ENCODE measurements at places on chromosomes 7 and 10. TPM values are rescaled to one million over a fixed set of nuclear protein-coding genes. Genes with fewer than 3 reads are reported as not detected.

The HGF gene
- total RNA-seq = 285 TPM

The HERC4 gene
- 24.7 TPM for total RNA-seq

The SLC13A4 gene
- total RNA-seq = not detected

The TMEM270 gene
- not detected for total RNA-seq

The ASB10 gene
- not detected for total RNA-seq

The BICC1 gene
- total RNA-seq = 105 TPM

The GIMAP4 gene
- total RNA-seq = 0.54 TPM

The OR2A42 gene
- total RNA-seq = not detected

The ANXA8L1 gene
- not detected for total RNA-seq

The NACAD gene
- 1.7 TPM for total RNA-seq

The FRMPD2 gene
- not detected for total RNA-seq

The CNPY1 gene
- total RNA-seq = not detected

The KCP gene
- total RNA-seq = not detected

The ADAMTS14 gene
- 0.50 TPM for total RNA-seq

The FFAR4 gene
- not detected for total RNA-seq

The ZNF248 gene
- 5.6 TPM for total RNA-seq

The AS3MT gene
- total RNA-seq = not detected

The GFRA1 gene
- 0.68 TPM for total RNA-seq

The PDE1C gene
- total RNA-seq = 11.1 TPM

The GARIN1A gene
- 0.19 TPM for total RNA-seq

The ZNF680 gene
- 17.3 TPM for total RNA-seq

The NDUFA5 gene
- 34.2 TPM for total RNA-seq

The UPF2 gene
- 12.4 TPM for total RNA-seq

The TMEM168 gene
- total RNA-seq = 20.7 TPM

The GHRHR gene
- total RNA-seq = not detected

The SLC26A3 gene
- not detected for total RNA-seq

The OR2F2 gene
- not detected for total RNA-seq

The PLEKHS1 gene
- not detected for total RNA-seq

The STOX1 gene
- 0.64 TPM for total RNA-seq

The C10orf105 gene
- total RNA-seq = not detected

The OR13A1 gene
- not detected for total RNA-seq

The UPK3B gene
- not detected for total RNA-seq

The SEMA3A gene
- total RNA-seq = 0.34 TPM

The EFCAB10 gene
- not detected for total RNA-seq

The ZNF117 gene
- 7.7 TPM for total RNA-seq

The ACSM6 gene
- total RNA-seq = not detected

The VGF gene
- total RNA-seq = not detected

The HHEX gene
- total RNA-seq = 2.3 TPM

The SLC26A5 gene
- total RNA-seq = not detected

The INSYN2A gene
- not detected for total RNA-seq

The TUBAL3 gene
- not detected for total RNA-seq

The BMS1 gene
- 10.1 TPM for total RNA-seq

The AKR1B15 gene
- total RNA-seq = not detected

The ANKRD1 gene
- total RNA-seq = 1.6 TPM

The SEPTIN7 gene
- total RNA-seq = 232 TPM

The ZPBP gene
- not detected for total RNA-seq

The CPA1 gene
- total RNA-seq = not detected

The IFIT1 gene
- 8.5 TPM for total RNA-seq

The TMEM236 gene
- total RNA-seq = 0.15 TPM

The AQP1 gene
- total RNA-seq = 3.8 TPM

The FOXI2 gene
- total RNA-seq = not detected

The FBXO24 gene
- not detected for total RNA-seq

The VSTM2A gene
- not detected for total RNA-seq

The ITGB8 gene
- 2.4 TPM for total RNA-seq

The DNAJB12 gene
- total RNA-seq = 19.6 TPM

The RASSF4 gene
- total RNA-seq = 7.4 TPM

The CCL24 gene
- not detected for total RNA-seq

The DGKI gene
- 1.1 TPM for total RNA-seq

Measured in cardiac ventricle fibroblast (primary cell).